ENCODE measurements at places on chromosomes 11 and 22. TPM values are rescaled to one million over a fixed set of nuclear protein-coding genes. Genes with fewer than 3 reads are reported as not detected.

DNA sequence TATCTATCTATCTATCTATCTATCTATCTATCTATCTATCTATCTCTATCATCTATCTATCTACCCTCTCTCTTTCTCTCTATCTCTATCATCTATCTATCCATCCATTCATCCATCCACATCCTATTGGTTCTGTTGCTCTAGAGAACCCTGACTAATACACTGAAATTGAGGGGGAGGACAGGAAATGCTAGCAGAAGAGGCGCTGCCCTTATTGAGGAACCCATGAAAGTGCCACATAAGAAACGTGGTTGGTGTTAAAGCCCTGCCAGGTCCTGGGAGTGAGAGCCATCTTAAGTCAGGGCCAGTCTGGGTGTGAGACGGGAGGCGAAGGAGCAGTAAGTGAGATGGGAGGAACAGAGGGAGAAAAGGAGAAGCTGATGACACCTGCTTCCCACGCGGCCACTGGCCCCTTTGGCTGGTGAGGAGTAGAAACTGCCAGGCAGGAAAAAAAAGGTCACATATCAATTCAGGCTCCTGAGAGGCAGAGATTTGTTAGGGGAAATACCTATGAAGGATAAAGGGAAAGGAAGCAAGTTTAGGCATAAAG, 87.9 kb upstream of the PLET1 start:
- peaks cover 2% of the 10 kb centered on the region for H3K27me3 ChIP-seq
- DNase-seq = no peak
- no peak overlapping the region for H3K4me3 ChIP-seq
- H3K4me1 ChIP-seq = peaks cover 7% of the 10 kb centered on the region

MS4A15 gene
- not detected for total RNA-seq

GRCh38 chr11:18754308-18754707, 28.3 kb upstream of the IGSF22 start:
- H3K4me1 ChIP-seq = no peaks in the 10 kb centered on the region
- no peak overlapping the region for H3K4me3 ChIP-seq
- no peak overlapping the region for H3K27ac ChIP-seq
- peaks cover 5% of the 10 kb centered on the region for H3K36me3 ChIP-seq

- peak; percentile 44 for DNase-seq
- no peak overlapping the region for H3K27ac ChIP-seq
- peaks cover 13% of the 10 kb centered on the region for H3K4me1 ChIP-seq
- H3K27me3 ChIP-seq = peaks cover 8% of the 10 kb centered on the region
- no peak overlapping the region for H3K4me3 ChIP-seq
Observed at GRCh38 chr22:20015971-20016733, 471 bp downstream of the ARVCF start.

GRCh38 chr11:27930946-27931345, 177.0 kb downstream of the KIF18A start:
- H3K4me1 ChIP-seq = peaks cover 9% of the 10 kb centered on the region
- H3K4me3 ChIP-seq = no peak overlapping the region
- no peak for DNase-seq
- no peaks in the 10 kb centered on the region for H3K36me3 ChIP-seq
- H3K27me3 ChIP-seq = no peaks in the 10 kb centered on the region

DNA sequence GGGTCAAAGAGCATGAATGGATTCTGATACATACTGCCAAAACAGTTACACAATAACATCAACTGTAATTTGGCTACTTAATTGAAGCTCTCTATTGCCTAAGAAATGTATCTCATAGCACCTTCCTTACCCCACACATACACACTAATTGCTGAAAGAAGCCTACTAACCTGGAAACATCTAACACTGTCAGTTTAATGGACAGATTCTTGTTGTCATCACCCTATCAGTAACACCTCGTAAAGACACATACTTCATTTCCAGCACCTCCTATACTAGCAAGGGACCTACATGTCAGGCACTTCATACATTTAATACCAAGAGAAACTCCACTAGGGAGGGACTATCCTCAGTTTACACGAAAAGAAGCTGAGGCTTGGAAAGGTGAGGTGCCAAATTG, 9.9 kb downstream of the NAP1L4 start:
- no peak for DNase-seq
- peaks cover 4% of the 10 kb centered on the region for H3K36me3 ChIP-seq
- H3K4me3 ChIP-seq = no peak overlapping the region

GRCh38 chr11:116707746-116708145, 65.0 kb downstream of the BUD13 start:
- peaks cover 7% of the 10 kb centered on the region for H3K27me3 ChIP-seq
- no peak overlapping the region for H3K27ac ChIP-seq
- H3K4me3 ChIP-seq = no peak overlapping the region
- peaks cover 14% of the 10 kb centered on the region for H3K4me1 ChIP-seq

EFCAB6 gene
- 0.96 TPM for total RNA-seq

DNA sequence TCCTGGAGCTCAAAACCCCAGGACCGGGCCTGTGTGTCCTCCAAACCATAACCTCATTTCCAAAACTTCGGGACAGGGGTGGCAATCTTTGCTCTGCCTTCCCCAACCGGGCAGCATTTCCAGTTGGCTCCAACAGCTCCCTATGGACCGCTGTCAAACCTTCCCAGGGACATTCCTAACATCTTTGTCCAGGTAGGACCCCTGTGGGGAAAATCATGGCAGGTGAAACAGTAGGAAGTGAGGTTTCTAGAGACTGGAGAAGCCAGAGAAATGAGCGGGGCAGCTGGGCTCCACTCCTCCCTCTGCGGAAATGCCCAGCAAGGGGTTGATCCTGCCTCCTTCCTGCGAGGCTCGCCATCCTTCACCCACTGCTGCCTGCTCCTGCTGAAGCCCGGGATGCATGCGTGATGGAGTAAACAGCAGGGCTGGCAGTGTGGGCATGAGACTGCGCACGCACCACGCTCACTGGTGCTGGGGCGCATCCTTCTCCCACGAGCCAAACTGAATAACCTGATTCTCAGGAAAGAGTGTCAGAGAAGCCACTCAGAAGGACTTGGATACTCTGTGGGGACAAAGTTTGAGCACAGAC, 136.4 kb downstream of the BUD13 start:
- DNase-seq = no peak
- no peak overlapping the region for H3K27ac ChIP-seq
- no peaks in the 10 kb centered on the region for H3K27me3 ChIP-seq

RTCB gene
- total RNA-seq = 87.6 TPM

NPAS4 gene
- total RNA-seq = 0.78 TPM

GRCh38 chr22:46732041-46732379, 6.0 kb downstream of the CERK start:
- H3K4me1 ChIP-seq = peaks cover 29% of the 10 kb centered on the region
- H3K4me3 ChIP-seq = no peak overlapping the region
- H3K36me3 ChIP-seq = no peaks in the 10 kb centered on the region
- peak overlapping the region; percentile 56 for H3K27ac ChIP-seq

- no peak overlapping the region for H3K27ac ChIP-seq
- H3K4me3 ChIP-seq = no peak overlapping the region
- DNase-seq = no peak
- no peaks in the 10 kb centered on the region for H3K27me3 ChIP-seq
Observed at GRCh38 chr11:33177676-33178336, 16.5 kb upstream of the CSTF3 start.

SLC22A6 gene
- not detected for total RNA-seq

GRCh38 chr11:78925387-78925786, 350.7 kb upstream of the NARS2 start:
- no peak overlapping the region for H3K4me3 ChIP-seq
- no peaks in the 10 kb centered on the region for H3K36me3 ChIP-seq
- H3K27ac ChIP-seq = no peak overlapping the region
- peaks cover 6% of the 10 kb centered on the region for H3K27me3 ChIP-seq
- H3K4me1 ChIP-seq = peaks cover 31% of the 10 kb centered on the region

- peak overlapping the region; percentile 72 for H3K4me3 ChIP-seq
- H3K4me1 ChIP-seq = peaks cover 50% of the 10 kb centered on the region
- H3K27ac ChIP-seq = peak overlapping the region; percentile 11
- H3K36me3 ChIP-seq = no peaks in the 10 kb centered on the region
- H3K27me3 ChIP-seq = peaks cover 14% of the 10 kb centered on the region
- DNase-seq = no peak
Observed at GRCh38 chr11:63843041-63843440, 4.1 kb downstream of the MARK2 start.

DNA sequence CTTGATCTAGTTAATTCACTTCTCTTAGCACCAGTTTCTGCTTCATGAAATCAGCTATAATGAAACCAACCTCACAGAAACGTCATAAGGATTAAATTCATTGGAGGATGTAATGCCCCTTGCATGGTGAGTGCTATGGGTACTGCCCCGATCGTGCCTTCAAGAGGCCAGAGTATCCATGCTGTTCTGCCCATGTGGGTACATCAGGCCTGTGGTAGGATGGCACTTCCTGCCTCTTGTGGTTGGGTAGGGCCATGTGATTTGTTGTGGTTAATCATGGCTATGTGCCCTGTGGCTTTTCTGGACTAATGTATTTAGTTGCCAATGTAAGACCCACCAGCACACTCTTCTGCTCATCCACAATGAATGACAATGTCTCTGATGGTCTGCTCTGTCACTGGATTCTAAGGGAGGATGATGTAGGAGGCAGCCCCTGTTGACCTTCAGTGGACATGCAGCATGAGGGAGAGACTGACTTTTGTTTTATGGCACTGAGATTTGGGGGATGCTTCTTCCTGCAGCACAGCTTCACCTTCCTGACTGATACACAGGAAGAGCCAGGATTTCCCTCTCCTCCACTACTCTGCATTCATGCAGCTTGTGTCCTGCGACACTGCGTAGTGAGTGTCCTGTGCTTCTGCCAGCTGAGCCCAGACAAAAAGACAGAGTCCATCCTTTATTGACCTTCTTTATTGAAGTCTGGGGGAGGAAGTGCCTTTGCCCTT, 66.2 kb downstream of the DHCR7 start:
- no peaks in the 10 kb centered on the region for H3K4me1 ChIP-seq
- DNase-seq = no peak
- H3K27ac ChIP-seq = no peak overlapping the region
- peaks cover 3% of the 10 kb centered on the region for H3K27me3 ChIP-seq

DNA sequence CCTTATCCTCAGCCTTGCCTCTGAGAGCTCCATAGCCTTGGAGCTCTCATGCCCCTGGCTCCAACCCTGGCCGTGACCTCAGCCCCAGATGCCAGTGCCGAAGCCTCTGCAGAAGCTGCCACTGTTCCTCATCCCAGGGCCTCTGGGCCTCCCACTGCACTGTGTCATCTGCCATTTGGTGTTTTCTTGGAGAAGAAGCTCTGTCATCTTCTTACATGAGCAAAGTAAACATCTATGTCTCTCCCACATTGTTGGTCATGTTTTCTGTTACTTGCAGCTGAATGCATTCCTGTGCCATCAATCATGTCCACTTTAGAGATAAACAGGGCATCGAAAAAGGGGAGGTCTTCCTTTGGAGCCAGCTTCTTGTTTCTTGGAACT, 45.0 kb upstream of the FTH1 start:
- no peaks in the 10 kb centered on the region for H3K27me3 ChIP-seq
- no peaks in the 10 kb centered on the region for H3K36me3 ChIP-seq
- no peak overlapping the region for H3K4me3 ChIP-seq
- no peaks in the 10 kb centered on the region for H3K4me1 ChIP-seq

DNA sequence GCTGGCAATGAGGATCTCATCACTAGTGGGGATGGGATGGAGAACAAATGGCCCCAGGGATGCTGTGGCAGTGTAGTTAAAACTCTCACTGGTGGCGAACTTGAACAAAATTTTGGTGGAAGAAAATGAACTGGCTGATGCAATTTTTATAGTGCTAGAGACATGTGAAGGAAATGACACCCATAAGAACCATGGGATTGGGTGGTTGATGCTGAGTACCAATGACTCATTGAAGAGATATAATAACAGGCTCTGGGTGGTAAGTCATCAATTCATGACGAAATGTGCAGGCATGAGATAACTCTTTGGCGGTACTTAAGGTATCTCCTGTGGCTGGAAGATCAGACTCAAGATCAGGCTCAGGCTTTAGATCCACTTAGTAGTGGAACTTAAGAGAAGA, 172.9 kb upstream of the DDI1 start:
- DNase-seq = no peak
- H3K27ac ChIP-seq = no peak overlapping the region
- H3K27me3 ChIP-seq = no peaks in the 10 kb centered on the region
- no peaks in the 10 kb centered on the region for H3K36me3 ChIP-seq
- no peak overlapping the region for H3K4me3 ChIP-seq
- H3K4me1 ChIP-seq = no peaks in the 10 kb centered on the region

CRYBA4 gene
- not detected for total RNA-seq

PHOX2A gene
- 12.0 TPM for total RNA-seq

ARCN1 gene
- 118 TPM for total RNA-seq
